ENCODE measurements at places on chromosomes 3 and 15. TPM values are rescaled to one million over a fixed set of nuclear protein-coding genes. Genes with fewer than 3 reads are reported as not detected.

- H3K4me1 ChIP-seq: 0 out of 2 replicates have a peak, but pooled peaks cover 6% of the 10 kb centered on the region
- no peaks in the 10 kb centered on the region for H3K27me3 ChIP-seq
- DNase-seq: no peak
- H3K36me3 ChIP-seq: no peaks in the 10 kb centered on the region
- no peak overlapping the region for H3K4me3 ChIP-seq
These were observed 13.5 kb upstream of the STXBP5L start for GRCh38 chr3:120894316-120895057.

- no peaks in the 10 kb centered on the region for H3K27me3 ChIP-seq
- H3K4me3 ChIP-seq: no peak overlapping the region
- no peaks in the 10 kb centered on the region for H3K36me3 ChIP-seq
- H3K27ac ChIP-seq: no peak overlapping the region
- DNase-seq: no peak
These were observed 101.2 kb downstream of the TCF12 start for GRCh38 chr15:57019496-57020160.

- H3K36me3 ChIP-seq: no peaks in the 10 kb centered on the region
- H3K27me3 ChIP-seq: no peaks in the 10 kb centered on the region
- no peak overlapping the region for H3K27ac ChIP-seq
- peaks cover 5% of the 10 kb centered on the region for H3K4me1 ChIP-seq
- DNase-seq: no peak
These were observed 13.6 kb upstream of the DENND6A start for GRCh38 chr3:57706462-57706861.

DNA sequence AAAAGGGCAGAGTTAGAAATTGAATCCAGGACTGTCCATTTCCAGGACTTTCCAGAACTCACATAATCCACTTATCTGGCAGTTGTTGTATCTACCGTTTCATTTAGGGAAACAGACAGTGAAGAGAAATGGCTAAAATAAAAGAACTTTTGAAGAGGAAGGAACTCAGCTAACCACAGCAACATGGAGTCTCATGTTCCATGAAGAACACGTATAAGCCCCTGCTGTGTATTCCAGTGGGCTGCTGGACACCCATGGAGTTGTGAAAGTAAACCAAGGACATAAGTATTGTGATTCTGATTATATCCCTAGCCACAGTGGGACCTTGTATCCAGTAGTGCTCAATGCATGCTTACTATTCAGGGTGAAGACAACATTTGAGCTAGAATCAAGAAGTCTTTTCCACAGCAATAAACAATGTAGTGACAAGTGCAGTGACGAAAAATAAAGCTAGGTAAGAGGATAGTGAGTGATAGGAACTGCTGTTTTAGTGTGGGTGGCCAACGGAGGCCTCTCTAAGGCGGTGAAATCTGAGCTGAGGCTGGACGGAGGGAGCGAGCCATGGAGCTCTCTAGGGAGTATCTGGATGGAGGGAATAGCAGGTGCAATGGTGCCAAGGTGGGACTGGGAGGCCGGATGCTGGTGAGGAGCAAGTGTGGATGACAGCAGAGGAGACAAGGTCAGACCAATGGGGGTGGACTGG is 26.8 kb upstream of the TRH start:
- H3K27me3 ChIP-seq: peaks cover 21% of the 10 kb centered on the region
- no peaks in the 10 kb centered on the region for H3K36me3 ChIP-seq
- no peak overlapping the region for H3K27ac ChIP-seq
- no peak overlapping the region for H3K4me3 ChIP-seq
- no peaks in the 10 kb centered on the region for H3K4me1 ChIP-seq
- no peak for DNase-seq

- no peaks in the 10 kb centered on the region for H3K36me3 ChIP-seq
- DNase-seq: no peak
- H3K27ac ChIP-seq: no peak overlapping the region
- H3K4me3 ChIP-seq: no peak overlapping the region
These were observed 111.6 kb downstream of the GREM1 start for GRCh38 chr15:32829436-32829835.

The CPB1 gene
- total RNA-seq: not detected

- H3K36me3 ChIP-seq: no peaks in the 10 kb centered on the region
- H3K4me3 ChIP-seq: no peak overlapping the region
- no peaks in the 10 kb centered on the region for H3K4me1 ChIP-seq
- H3K27ac ChIP-seq: no peak overlapping the region
These were observed 44.2 kb upstream of the KY start for GRCh38 chr3:134694946-134695543.

GRCh38 chr15:80701676-80702311 is 6.7 kb downstream of the ABHD17C start:
- H3K4me3 ChIP-seq: no peak overlapping the region
- no peaks in the 10 kb centered on the region for H3K27me3 ChIP-seq
- peaks cover 58% of the 10 kb centered on the region for H3K4me1 ChIP-seq
- no peak for DNase-seq

GRCh38 chr15:74777769-74778598 is 3.9 kb upstream of the CSK start:
- no peaks in the 10 kb centered on the region for H3K27me3 ChIP-seq
- no peak for DNase-seq
- no peaks in the 10 kb centered on the region for H3K36me3 ChIP-seq
- no peak overlapping the region for H3K4me3 ChIP-seq
- peaks cover 21% of the 10 kb centered on the region for H3K4me1 ChIP-seq

GRCh38 chr3:75192146-75192616 is 471.9 kb upstream of the FRG2C start:
- H3K27ac ChIP-seq: no peak overlapping the region
- no peak overlapping the region for H3K4me3 ChIP-seq
- no peaks in the 10 kb centered on the region for H3K36me3 ChIP-seq
- peak; percentile 29 for DNase-seq
- H3K4me1 ChIP-seq: no peaks in the 10 kb centered on the region
- H3K27me3 ChIP-seq: no peaks in the 10 kb centered on the region

GRCh38 chr3:12467746-12468145 is 16.5 kb upstream of the TSEN2 start:
- no peak overlapping the region for H3K27ac ChIP-seq
- H3K4me1 ChIP-seq: peaks cover 58% of the 10 kb centered on the region
- H3K27me3 ChIP-seq: no peaks in the 10 kb centered on the region
- no peak overlapping the region for H3K4me3 ChIP-seq
- no peaks in the 10 kb centered on the region for H3K36me3 ChIP-seq

The THUMPD3 gene
- total RNA-seq: 48.8 TPM

- no peaks in the 10 kb centered on the region for H3K27me3 ChIP-seq
- H3K27ac ChIP-seq: no peak overlapping the region
- H3K36me3 ChIP-seq: no peaks in the 10 kb centered on the region
- DNase-seq: no peak
These were observed 36.2 kb downstream of the MRAS start for GRCh38 chr3:138384531-138384930.

The FAM227B gene
- 3.3 TPM for total RNA-seq

The OR5K2 gene
- total RNA-seq: not detected

GRCh38 chr3:48399387-48400172 is 27.6 kb downstream of the FBXW12 start:
- H3K4me1 ChIP-seq: peaks cover 7% of the 10 kb centered on the region
- H3K36me3 ChIP-seq: no peaks in the 10 kb centered on the region
- H3K27me3 ChIP-seq: no peaks in the 10 kb centered on the region
- H3K27ac ChIP-seq: no peak overlapping the region

GRCh38 chr3:42764561-42765295 is 8.3 kb downstream of the CCDC13 start:
- no peak overlapping the region for H3K4me3 ChIP-seq
- no peak for DNase-seq
- peaks cover 7% of the 10 kb centered on the region for H3K4me1 ChIP-seq
- no peaks in the 10 kb centered on the region for H3K27me3 ChIP-seq
- H3K36me3 ChIP-seq: no peaks in the 10 kb centered on the region

GRCh38 chr3:171293142-171293782 is 166.9 kb downstream of the TNIK start:
- no peak overlapping the region for H3K4me3 ChIP-seq
- DNase-seq: no peak
- no peaks in the 10 kb centered on the region for H3K4me1 ChIP-seq
- no peaks in the 10 kb centered on the region for H3K36me3 ChIP-seq
- H3K27ac ChIP-seq: no peak overlapping the region
- H3K27me3 ChIP-seq: no peaks in the 10 kb centered on the region

The MLF1 gene
- total RNA-seq: 55.5 TPM

DNA sequence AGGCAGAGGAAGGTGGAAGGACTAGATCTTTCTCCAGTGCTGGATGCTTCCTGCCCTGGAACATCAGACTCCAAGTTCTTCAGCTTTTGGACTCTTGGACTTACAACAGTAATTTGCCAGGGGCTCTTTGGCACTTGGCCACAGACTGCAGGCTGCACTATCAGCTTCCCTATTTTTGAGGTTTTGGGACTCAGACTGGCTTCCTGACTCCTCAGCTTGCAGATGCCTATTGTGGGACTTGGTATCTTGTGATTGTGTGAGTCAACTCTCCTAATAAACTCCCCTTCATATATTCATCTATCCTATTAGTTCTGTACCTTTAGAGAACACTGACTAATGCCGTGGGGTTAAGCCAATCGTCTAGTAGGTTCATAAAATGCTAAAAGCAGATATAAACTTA is 8.8 kb upstream of the B3GNT5 start:
- H3K27ac ChIP-seq: no peak overlapping the region
- no peak for DNase-seq
- no peaks in the 10 kb centered on the region for H3K27me3 ChIP-seq
- no peaks in the 10 kb centered on the region for H3K36me3 ChIP-seq
- peaks cover 14% of the 10 kb centered on the region for H3K4me1 ChIP-seq
- no peak overlapping the region for H3K4me3 ChIP-seq

- H3K27ac ChIP-seq: no peak overlapping the region
- H3K27me3 ChIP-seq: peaks cover 50% of the 10 kb centered on the region
- no peak overlapping the region for H3K4me3 ChIP-seq
- DNase-seq: peak; percentile 33
These were observed 1.6 kb downstream of the LINGO1 start for GRCh38 chr15:77630956-77631744.

- no peak overlapping the region for H3K4me3 ChIP-seq
- H3K27ac ChIP-seq: peak overlapping the region; percentile 5
- no peaks in the 10 kb centered on the region for H3K27me3 ChIP-seq
- H3K36me3 ChIP-seq: no peaks in the 10 kb centered on the region
These were observed 44.5 kb downstream of the GBE1 start for GRCh38 chr3:81716870-81717509.

The IL16 gene
- total RNA-seq: 0.65 TPM

All from PC-9 (cell line).